ENCODE measurements at places on chromosomes 6 and 20.

GRCh38 chr6:25962149-25963127 is at the start of gene TRIM38:
Gene TRIM38 (plus strand): TSS chr6:25962802. CDS start chr6:25966523, 3,721 bp downstream.
- peak; percentile 60 for DNase-seq

DNA sequence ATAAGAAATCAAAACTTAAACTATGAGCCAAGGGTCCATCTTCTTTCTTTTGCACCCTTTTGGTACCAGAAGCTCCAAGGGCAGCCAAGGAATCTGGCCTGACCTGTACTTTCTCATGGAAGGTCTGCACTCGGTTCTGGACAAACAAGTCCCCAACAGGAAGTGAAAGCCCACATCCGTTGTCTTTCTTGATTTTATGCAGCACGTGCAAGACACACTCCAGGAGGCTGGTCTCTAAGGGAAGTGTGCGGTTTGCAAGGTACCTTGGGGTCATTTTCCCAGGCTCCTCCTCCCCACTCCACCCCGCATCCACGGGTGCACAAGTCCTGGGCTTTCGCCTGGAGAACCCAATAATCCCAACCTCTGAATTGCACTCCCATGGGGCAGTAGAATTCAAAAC is 101.9 kb downstream of the NFATC2 start:
- no peak for DNase-seq

DNA sequence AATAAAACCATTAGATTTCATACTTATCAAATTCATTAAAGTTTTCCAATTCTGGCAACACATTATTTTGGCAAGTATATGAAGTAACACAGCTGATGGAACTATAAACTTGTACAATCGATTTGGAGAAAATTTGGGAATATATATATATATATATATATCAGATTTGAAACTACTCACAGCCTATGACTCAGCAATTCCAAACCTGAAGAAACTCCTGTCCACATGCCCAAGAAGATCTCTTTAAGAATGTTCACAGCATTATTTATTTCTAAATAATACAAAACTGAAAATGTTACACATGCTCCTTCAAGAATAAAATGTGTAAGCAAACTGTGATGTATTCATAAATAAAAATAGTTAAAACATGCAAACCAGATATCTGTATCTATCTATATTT is 270.1 kb downstream of the TFAP2A start:
- DNase-seq = no peak

DNA sequence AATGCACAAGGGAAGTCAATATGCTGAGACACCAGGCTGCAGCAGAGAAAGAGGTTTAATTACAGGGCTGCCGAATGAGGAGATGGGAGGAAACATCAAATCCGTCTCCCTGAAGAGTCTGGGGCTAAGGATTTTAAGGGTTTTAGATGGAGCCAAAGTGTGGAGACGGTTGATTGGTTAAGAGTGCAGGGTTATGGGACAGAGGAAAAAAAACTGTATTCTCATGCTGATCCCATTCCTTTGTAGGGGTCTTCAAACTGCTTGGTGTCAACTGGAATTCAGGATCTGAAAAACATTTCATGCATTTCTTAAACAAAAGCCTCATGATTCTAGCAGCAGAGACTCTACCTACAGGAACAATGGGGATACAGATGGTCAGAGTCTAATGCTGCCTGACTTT is 96.1 kb upstream of the SYNDIG1 start:
- no peak for DNase-seq

- DNase-seq = no peak
Measured at GRCh38 chr6:43878823-43879495, 108.9 kb downstream of the VEGFA start.

DNA sequence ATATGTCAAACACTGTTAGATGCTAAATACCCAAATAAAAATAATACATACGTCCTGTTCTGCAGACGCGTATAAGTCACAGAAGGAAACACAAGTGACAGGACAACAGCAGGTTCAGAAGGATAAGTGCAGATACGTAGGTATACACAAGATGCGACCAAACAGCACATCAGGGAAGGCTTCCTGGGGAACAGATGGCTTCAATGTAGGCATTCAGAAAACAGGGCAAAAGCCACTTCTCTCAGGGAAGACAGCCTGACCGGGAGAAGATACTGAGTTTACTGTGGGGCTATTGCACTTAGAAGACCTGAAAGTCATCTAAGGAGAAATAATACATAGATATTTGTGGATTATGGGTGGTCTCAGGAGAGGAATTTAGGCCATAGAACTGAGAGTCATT is 1.9 kb downstream of the HLA-DPA1 start:
- DNase-seq = no peak

DNA sequence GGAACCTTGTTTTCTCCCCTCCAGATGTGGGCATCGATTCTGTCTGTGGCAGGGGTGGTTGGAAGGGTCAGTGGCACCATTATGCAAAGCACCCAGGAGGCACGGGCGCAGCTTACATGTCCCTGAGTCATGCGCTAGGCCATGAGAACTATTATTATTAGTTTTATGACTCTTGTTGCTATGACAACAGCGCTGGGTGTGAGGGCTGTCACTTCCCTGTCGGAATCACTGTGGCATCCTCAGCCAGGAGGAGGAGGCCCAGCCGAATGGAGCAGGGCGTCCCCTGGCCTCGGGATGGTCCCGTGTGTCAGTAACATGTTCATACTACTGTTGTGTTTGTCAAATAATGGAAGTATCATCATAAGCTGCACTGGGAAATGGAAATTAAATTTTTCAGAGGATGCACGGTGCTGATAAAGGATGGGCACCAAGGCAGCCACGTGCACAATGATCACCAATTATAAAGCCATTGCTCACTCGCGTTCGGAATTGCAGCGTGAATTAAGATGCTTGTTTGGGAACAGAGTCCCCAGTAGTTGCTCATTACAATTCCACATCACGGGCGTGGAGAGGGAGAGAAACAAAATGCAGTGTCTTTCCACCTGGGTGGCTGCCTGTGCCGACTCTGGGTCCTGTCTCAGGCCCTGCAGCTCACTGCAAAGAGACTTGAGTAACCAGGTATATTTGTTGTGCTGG is 247.9 kb downstream of the CDH4 start:
- DNase-seq = no peak
